NCI-H748 treated with DMSO at 0.1 percent for 48 hours (cell line): ENCODE measurements at places on chromosomes 5 and 9.

GRCh38 chr5:98769959-98770208, 3.6 kb upstream of the RGMB start:
- peak; percentile 69 for DNase-seq

GRCh38 chr5:68169903-68170302, 45.7 kb upstream of the PIK3R1 start:
- DNase-seq, result no peak

- no peak for DNase-seq
These were observed 131.9 kb downstream of the CAAP1 start for GRCh38 chr9:26760675-26761074.

- DNase-seq, result no peak
These were observed 26.4 kb upstream of the NSMF start for GRCh38 chr9:137485343-137486140.

DNA sequence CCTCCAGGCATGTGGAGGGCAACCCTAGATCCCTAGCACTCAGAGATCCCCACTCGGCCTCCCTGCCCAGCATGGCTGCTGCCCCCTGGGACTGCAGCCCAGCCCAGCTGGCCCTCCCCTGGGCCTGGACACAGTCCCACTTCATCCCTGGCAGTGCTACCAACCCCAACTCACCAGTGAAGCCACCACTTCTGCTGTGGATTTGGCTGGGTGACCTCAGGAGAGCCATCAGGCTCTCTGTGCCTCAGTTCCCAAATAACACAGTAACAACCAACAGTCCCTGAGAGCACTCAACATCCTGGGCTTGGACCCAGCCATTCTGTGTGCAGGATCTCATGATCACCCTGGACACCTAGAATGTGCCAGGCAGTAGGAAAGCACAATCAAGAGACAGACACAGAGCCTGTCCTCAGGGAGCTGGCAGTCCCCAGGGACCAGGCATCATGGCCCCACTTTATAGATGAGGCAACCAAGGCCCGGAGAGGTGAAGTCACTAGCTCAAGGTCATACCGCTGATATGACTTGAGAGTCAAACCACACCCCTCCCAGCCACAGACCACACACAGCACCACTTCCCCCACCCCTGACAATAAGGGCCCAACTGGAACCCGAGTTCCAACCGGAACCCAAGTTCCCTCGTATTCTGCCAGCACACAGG, 4.7 kb upstream of the PSMB7 start:
- no peak for DNase-seq

GRCh38 chr5:159082474-159082873, 17.2 kb downstream of the EBF1 start:
- no peak for DNase-seq

DNA sequence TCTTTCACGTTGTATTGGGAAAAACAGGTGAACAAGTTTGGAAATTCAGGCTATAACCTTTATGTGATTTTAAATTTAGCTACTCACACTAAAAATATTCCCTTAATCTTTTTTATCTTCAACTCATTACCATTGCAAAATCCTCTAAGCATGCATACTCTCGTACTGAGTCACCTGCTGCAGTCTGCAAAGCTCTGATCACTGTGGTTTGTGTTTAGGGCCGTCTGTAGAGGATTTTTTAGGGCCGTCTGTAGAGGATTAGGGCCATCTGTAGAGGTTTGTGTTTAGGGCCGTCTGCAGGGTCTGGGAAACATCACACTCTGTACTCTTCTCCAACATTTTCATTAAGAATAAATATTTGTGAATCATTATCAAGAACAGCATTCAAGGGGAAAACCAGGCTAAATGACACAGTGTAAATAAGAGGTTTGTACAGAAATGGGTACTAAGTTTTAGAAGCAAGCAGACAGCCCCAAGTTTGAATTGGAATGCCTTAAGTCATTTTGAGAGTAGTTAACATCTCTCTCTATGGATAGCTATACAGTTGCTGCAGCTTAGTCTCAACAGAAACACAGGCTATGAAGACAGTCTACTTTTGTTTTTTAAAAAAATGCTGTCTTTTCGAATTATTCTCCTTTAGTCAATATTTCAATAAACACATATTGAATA, 155.0 kb upstream of the TSLP start:
- no peak for DNase-seq

- DNase-seq, result no peak
These were observed 32.5 kb upstream of the GNAQ start for GRCh38 chr9:78064075-78064474.

GRCh38 chr5:62260513-62260912, 45.5 kb upstream of the KIF2A start:
- DNase-seq, result no peak

DNA sequence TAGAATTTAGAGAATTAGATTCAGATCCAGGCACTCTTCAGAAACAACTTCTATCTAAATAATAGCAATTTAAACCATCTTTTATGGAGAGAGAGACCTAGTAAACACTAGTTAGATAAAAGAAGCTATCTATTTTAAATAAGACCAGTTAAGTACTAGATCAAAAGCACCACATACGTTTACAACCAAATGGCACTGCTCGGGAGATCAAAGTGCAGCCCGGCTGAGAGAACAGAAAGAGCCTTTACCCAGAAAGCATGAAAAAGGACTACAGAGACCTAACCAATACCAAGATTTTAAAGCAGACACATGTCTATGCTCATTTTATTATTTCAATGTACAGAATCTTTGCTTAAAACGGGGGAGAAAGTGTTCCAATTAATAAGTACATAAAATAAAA, 30.8 kb downstream of the LIX1 start:
- no peak for DNase-seq

- no peak for DNase-seq
These were observed 440.7 kb downstream of the DMAC1 start for GRCh38 chr9:7358876-7359275.

DNA sequence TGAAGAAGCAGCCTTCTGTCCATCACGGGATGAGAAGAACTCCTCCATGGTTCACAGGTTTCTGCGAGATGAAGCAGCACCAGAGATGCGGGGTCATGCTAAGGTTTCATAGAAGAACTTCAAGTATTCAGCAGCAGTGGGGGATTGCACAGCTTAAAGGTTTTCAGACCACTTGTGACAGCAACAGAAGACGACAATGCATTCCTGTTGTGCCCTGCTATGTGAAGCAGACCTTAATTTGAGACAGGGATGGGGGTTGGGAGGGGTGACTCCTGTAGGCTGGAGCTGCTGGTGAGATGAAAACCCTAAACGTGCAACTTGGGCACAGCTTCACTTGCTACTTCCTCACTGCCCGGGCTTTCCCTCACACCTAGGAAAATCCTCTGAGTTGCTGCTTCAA, 256.0 kb downstream of the SLIT3 start:
- DNase-seq, result no peak

DNA sequence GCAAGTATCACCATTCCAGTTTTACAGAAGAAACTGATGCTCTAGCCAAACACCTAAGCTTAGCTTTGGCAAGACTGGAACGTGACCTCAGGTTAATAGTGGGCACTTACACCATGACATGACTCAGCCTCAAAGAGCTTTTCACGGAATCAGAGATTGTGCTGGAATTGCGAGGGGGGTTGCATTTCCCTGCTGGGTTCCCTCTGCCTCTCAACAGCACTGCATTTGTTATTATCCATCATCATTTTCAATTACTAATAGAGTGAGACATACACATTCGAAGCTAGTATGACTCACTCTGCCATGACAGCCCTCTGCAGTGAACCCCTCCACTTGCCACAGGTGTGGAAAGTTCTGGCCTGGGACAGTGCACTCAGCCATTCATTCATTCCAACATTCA, 8.0 kb downstream of the SPOCK1 start:
- DNase-seq, result no peak

- no peak for DNase-seq
These were observed 1185.5 kb upstream of the CDH18 start for GRCh38 chr5:21173526-21173925.

DNA sequence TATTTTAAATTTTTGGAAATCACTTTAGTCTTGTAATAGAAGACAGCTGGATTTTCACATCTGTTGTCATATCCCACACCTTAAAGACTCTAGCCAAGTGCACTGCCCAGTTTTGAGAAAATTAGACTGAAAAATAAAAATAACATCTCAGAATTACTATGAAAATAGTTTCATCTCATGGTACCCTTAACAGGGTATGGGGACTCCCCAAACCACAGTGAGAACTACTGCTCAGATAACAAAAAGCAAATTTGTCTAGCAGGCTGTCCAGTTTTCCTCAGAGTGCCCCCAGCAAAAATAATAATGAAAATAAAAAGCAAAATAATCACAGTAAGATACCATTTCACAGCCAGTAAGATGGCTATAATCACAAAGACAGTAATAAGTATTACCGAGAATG, 6.5 kb downstream of the UBQLN1 start:
- DNase-seq, result no peak

GRCh38 chr5:143168921-143169810, 234.3 kb downstream of the NR3C1 start:
- DNase-seq, result no peak

DNA sequence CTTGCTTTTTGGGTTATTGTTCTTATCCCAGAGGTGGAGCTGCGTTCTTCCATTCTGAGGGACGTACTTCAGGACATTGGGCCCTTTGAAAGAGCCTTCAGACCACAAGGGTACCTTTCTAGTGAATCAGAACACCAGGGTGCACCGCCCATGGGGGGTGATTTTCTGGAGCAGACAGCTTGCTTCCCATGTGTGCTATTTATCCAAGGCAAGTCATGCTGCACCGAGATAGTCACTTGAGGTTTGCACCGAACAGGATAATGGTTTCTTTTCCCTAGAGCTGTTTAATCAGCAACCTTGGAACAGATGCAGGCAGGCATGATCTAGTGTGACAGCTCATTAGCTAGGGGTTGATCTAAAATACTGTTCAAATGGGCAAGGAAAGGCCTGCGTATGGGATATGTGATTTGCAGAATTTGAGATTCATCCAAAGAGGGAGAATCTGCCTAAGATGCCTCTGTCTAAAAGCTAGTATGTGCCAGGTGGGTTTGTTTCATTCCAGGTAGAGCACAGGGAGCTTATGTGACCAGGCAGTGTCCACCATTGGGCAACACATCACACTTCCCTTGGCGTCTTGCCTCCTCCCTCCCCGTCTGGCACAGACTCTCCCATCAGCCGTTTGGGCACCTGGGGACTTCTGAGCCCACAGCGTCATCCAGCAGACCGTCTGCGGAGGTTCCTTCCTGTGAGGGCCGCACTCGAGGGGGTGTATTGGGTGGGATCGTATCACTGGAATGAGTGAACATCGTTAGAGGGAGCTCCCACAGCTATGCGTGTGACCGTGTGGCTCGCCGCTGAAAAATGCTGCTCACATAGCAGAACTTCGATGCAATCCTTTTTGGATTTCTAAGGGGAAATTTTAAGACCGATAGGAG, 23.0 kb downstream of the ABL1 start:
- no peak for DNase-seq

GRCh38 chr9:37914701-37915358, 10.9 kb upstream of the SLC25A51 start:
- no peak for DNase-seq

- DNase-seq, result no peak
These were observed 377.2 kb upstream of the KLF4 start for GRCh38 chr9:107866711-107867311.

DNA sequence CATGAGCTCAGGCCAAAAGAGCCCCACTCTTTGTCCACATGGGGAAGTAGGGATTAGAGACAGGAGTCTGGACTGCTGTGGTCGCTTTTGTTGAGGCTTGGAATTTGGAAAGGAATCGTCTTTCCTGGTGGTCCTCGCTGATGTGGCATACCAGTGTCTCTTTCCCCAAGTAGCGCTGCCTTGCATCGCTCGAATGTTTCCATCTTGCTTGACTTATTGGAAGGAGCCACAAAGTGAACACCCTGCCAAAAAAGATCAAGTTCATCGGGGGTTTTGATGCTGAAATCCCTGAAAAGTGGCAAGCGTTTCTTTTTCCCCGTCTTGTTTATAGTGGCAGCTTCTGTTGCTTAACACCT, 161.3 kb downstream of the MACROH2A1 start:
- DNase-seq, result no peak

- no peak for DNase-seq
These were observed 379.0 kb downstream of the GLIS3 start for GRCh38 chr9:3920604-3921582.

DNA sequence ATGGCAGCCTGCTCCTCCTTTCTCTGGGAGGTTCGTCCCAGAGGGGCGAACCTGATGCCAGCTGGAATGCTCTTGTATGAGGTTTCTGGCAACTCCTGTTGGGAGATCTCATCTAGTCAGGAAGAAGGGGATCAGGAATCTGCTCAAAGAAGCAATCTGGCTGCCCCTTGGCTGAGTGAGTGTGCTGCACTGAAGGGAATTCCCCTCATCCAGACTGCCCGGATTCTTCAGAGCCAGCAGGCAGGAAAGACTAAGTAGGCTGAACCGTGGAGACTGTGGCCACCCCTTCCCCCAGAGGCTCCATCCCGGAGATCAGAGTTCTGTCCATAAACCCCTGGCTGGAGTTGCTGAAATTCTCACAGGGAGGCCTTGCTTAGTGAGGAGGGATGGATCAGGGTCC, 476.0 kb downstream of the CSNK1G3 start:
- no peak for DNase-seq

GRCh38 chr9:85118990-85119755, 449.6 kb downstream of the NTRK2 start:
- no peak for DNase-seq

DNA sequence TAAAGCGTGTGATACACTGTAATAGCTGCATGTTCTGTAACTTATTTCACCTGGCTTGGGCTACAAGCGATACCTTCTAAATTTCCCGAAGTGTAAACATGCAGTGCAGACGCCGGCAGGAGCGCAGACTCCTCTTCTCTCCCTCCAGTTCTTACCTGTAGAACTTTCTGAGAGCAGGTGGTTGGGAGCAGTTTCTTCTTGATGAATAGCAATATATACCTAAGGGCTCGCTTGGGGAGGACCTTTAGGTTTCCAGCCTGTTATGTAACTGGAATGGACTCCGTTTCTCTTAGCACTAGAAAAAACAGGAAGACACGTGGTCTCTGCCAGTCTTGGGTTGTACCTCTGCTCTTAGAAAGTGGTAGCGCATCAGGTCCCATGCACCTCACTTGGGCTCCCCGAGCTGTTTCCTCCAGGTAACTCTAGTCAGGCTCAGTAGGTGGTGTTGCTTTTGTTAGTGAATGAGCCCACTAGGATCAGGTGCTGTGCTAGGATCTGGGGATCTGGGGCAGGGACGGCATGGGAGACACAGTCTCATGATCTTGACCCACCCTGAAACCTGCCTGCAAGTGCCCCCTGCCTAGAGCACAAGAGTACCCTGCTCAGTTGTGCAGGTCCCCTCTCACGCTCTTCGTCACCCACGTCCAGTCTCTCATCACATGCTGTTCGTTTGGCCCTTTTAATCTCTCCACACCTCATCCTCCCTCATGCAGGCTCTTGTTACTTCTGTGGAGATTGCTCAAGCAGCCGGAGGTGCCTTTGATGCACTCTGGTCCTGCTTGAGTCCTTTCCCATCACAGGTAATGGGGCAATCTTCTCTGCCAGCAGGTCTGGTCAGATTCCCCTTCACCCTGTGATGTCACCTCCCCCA, 2.8 kb downstream of the TENT4A start:
- DNase-seq, result no peak

GRCh38 chr9:715743-716400, 125.6 kb upstream of the DMRT1 start:
- no peak for DNase-seq

GRCh38 chr9:4973902-4974301, 11.2 kb upstream of the JAK2 start:
- DNase-seq, result no peak
